ENCODE measurements at places on chromosomes 7 and 10.

DNA sequence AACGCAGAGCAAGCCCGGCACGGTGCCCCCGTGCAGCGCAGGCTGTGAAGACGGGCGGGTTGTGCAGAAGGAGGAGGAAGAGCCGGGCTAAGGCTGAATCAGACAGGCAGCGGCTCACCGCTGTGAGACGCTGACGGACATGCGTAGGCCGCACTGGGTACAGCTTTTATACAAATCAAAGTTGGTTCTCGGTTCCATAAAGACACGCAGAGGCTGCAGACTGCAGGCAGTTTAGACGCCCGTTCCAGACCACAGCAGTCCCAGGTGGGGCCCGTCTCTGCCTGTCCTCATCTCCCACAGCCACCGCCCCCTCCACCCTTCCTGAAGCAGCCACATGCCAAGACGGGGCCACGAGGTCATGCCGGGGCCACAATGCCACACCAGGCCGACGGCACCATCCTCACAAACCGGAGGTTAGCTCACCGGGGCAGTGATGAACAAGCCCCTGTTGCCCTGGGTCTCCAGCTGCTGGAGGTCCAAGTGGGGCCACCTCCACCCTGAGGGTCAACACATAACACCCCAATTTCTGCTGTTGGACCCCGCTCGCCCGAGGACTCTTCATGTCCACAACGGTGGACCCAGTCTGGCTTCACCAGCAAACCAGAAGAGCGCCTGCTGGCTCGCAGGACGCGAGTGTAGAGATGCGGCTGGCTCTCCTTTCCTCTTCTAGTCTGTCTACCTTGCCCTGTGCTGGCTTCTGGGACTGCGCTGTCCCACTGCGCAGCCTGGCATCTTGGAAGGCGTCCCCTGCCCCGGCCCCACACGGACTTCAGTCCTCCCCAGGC is 227.2 kb downstream of the ELFN1 start:
- no peak for DNase-seq

- DNase-seq = peak; percentile 76
These were observed 17.6 kb downstream of the CDNF start for GRCh38 chr10:14820010-14820774.

DNA sequence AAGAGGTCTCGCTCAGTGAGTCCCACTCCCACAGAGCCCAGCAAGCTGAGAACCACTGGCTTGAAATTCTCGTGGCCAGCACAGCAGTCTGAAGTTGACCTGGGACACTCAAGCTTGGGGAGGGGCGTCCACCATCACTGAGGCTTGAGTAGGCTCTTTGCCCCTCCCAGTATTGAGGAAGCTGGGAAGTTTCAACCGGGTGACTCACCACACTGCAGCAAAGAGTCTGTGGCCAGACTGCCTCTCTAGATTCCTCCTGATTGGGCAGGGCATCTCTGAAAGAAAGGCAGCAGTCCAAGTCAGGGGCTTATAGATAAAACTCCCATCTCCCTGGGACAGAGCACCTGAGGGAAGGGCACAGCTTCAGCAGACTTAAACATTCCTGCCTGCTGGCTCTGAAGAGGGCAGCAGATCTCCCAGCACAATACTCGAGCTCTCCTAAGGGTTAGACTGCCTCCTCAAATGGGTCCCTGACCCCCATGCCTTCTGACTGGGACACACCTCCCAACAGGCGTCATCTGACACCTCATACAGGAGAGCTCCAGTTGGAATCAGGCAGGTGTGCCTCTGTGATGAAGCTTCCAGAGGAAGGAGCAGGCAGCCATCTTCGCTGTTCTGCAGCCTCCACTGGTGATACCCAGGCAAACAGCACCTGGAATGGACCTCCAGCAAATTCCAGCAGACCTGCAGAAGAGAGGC is 970.9 kb upstream of the LRRN3 start:
- no peak for DNase-seq

DNA sequence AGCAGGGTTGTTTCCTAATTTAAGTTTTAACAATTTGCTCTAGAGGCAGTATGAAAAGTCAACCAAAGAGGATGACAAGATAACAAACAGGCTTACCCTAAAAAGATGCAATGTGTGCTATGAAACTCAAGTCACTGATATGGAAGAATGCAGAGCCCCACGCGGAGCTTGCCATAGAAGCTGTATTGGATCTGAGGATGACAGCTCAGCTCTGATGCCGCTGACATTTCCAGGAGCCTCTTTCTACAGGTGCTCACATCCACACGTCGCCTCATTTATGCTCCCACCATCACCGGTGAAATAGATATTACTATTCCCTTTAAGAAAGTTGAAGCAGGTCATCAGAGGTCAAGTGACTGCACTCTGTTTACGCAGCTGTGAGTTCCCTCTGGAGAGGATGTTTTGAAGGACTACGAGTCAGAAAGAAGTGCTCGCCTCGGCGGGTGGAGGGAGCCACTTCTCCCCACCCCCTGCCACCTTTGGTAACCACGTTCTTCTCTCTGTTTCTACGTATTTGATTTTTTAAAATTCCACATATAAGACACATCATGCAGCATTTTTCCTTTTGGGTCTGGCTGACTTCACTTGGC is 275.4 kb downstream of the GLRX3 start:
- no peak for DNase-seq

GRCh38 chr10:70992436-70992835 is 104.1 kb upstream of the PCBD1 start:
- no peak for DNase-seq

All from non-pigmented ciliary epithelial cell (primary cell).